ENCODE measurements at places on chromosomes 12 and 14. TPM values are rescaled to one million over a fixed set of nuclear protein-coding genes. Genes with fewer than 3 reads are reported as not detected.

- DNase-seq: no peak
Observed at GRCh38 chr14:42323426-42323825, 716.8 kb downstream of the LRFN5 start.

GRCh38 chr14:97705976-97706375, 908.8 kb downstream of the VRK1 start:
- DNase-seq: no peak

DNA sequence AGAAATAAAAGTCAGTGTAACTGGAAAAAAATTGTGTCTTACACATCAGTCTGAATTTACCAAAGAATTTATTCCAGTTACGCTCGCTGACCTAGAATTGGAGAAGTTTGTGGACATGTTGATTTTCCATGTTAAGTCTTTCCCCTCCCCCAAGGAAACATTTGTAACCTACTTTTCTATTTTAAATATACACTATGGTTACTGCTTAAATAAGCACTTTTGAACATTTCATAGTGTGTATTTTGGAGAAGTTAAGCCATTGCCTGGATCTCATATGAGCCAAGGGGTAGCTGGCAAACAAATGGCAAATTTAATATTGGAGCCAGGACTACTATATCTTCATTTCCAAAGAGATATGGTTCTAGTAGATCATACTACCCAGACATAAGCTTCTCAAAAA, 42.9 kb upstream of the NT5DC3 start:
- DNase-seq: no peak

GRCh38 chr14:45070215-45070614, 13.7 kb upstream of the PRPF39 start:
- peak; percentile 46 for DNase-seq

- DNase-seq: peak; percentile 71
Observed at GRCh38 chr14:69685218-69685616, 73.8 kb downstream of the SUSD6 start.

- no peak for DNase-seq
Observed at GRCh38 chr12:66742508-66743367, 63.9 kb upstream of the GRIP1 start.

DNA sequence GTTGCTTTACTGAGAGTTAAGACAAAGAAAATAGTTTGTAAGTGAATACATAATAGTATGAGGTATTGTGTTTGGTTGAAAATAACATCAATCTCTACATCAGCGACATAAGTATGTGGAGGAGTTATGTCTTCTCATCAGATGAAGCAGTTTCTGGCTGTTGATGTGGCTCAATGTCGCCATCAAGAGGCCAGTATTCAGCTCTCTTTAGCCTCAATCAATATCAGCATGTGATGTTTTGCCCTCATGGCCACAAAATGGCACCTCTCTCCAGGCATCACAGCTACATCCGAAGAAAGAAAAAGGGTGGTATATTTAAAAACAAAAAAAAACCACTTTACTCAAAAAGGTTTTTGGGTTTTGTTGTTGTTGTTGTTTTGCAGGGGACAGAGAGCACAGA, 302.3 kb upstream of the TMEM132C start:
- peak; percentile 65 for DNase-seq

DNA sequence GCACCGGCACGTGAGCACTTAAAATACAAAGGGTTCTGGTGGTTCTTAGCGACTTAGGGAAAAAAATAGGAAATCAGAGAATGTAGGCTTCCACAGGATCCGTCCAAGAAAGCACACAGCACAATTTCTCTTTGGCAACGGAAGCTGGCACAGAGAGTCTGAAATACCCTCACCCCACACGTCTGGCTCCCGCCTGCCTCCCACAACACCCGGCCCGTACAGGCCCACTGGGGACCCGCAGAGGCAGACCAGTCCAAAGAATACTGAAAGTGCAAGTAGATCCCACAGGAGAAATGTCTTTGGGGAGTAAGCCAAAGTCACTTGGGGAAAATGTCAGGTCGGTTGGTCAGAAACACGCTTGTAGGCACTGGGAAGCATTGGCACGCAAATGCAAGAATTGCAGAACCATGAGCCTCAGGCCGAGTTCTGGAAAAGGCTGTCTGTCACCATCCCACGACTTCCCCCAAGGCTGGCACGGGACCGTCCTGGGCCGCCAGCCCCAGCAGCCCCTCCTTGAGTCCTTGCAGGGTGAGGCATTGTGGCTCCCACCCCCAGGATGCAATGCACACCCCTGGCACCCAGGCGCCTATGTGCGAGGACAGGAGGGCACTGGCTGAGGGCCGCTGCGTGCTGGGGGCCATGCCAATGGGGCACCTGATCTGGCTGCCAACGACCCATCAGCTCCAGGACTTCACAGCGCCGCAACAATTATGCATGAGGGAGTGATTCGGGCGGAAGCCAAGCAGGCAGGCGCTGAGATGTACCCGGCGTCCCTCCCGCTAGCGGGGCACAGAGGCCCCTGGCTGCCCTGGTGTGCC, 29.7 kb downstream of the CHGA start:
- DNase-seq: no peak

- DNase-seq: peak; percentile 36
Observed at GRCh38 chr12:32843528-32844095, 53.0 kb downstream of the PKP2 start.

Gene PZP
- total RNA-seq: not detected

DNA sequence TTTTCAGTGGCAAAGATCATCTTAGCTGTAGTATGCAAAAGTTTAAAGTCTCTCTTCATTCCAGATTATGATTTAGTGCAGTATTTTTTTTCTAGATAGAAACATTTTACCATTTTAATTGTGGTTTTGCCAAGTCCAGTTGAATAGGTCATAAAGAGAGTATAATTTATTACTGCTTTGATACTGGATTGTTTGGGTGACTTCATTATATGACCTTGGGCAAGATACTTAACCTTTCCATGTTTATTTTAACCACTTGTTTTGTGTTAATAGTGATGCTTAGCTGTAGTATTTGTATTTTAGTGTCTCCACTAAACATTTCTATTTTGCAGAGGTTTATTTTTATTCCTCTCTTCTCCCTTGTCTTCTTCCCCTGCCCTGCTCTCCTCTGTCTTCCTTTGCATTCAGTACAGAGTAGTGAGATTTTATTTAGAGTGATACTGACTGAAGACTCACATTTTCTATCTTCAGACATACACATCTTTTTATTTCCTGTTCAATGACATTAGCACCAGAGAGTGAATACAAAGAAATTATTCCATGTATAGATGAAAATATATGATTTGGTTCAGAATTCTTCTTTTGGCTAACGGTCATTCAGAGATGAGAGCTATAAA, 215.2 kb downstream of the ERC1 start:
- DNase-seq: peak; percentile 59

DNA sequence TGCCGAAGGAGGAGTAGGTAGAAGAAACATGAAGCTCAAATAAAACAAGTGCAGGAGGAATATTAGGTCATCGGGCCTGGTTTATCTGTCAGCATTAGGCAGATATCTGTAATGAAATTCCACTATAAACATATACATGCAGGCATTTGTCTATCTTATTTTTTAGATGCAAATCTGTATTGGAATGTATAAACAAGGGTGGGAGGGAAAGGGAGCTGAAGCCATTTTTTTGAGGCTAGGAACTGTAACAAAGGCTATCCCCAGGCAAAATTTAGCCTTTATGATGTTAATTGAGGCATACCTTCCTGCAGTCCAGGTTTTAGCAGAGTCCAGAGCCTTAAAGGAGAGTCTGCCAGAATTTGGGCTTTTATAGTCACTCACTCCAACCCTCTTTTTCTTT, 72.5 kb downstream of the PHLDA1 start:
- no peak for DNase-seq

DNA sequence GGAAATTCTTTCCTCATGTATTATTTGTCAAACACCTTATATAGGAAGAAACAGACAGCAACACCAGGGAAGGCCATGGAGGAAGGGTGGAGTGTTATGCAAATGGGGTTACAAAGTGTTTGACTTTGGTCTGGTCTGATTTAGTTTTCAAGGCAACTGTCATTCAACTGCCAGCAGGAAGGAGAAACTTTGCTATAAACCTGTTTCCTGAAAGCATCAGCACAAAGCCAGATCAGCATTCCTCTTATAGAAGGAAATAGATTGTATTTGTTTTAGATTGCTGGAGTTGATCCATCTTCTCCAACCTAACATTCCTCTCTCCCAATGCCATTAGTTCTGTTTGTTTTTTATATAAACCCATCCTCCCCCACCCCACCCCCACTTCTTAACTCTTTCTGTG, 65.7 kb downstream of the STAB2 start:
- DNase-seq: no peak

DNA sequence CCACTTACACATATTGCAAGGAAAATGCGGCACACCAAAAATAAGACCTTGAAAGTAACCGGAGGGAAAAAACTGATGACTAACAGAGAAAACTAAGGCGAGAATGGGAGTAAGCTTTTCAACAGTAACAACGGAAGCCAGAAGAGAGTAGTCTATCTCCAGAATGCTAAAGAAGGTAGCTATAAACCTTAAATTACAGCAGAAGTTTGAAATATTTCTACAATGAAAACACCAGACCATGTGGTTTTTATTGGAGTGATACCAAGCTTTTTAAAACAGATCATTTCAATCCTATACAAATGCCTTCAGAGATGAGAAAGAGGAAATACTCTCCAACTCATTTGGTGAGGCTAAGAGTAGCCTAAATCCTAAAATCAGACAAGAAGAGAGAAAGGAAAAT, 209.5 kb downstream of the ANO6 start:
- peak; percentile 73 for DNase-seq

DNA sequence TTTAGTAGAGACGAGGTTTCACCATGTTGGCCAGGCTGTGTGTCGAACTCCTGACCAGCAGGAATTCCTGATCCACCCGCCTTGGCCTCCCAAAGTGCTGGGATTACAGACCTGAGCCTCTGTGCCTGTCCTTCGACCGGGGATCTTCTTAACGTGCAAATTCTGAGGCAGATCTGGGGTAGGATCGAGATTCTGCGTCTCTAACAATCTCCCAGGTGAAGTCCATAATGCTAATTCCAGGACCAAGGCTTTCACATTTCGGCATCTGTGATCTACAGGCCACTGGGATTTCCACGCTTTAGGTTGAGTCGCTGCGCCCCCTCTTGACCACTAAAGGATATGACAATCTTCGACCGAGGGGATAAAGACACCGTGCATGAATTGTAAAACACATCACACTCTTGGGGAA, 24.8 kb downstream of the FOS start:
- DNase-seq: peak; percentile 65

Gene RNASE9
- not detected for total RNA-seq

Gene ZDHHC22
- 0.02 TPM for total RNA-seq

DNA sequence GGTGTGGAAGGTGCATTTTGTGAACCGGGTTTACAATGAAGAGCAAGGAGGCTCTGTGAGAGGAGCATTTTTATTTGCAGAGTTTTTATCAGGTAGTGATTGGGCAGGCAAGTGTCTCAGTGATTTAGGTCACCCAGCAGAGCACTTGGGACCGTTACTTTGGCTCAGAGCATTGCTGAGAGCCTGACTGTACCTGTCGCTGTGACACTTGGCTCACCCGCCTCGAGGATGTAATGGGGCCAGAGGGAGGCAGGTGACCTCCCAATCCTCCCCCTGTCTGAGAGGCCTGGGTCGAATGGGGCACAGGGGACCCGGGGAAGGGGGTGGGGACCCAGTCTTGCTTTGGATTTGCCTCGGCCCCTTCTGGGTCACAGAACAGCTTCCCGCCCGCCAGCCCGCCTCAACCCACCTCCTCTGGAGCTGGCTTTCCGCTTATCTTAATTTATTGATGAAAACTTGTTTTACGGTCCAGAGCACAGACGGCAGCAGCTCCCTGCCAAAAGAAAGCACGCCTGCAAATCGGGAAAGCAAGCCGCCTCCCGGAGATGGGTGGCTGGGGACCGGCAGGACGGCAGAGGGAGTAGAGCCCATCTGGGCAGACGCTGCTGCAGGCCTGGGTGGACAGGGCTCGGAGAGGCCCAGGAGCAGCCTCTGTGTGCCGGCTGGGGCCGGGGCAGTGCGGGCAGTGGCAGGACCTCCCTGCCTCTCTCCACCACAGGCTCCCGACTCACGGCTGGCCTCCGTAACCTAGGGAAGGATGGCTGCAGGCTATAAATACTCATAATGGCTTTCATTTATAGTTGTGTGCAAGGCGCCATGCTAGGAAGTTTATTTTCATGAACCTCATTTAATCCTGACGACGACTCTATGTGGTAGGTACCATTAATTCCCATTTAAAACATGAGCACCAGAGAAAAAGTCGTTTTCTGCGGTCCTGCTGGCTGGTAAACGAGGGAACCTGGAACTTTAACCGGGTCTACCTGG, 187.1 kb downstream of the TSPAN9 start:
- no peak for DNase-seq

- DNase-seq: no peak
Observed at GRCh38 chr14:104925214-104925854, 655 bp downstream of the PLD4 start.

Gene SMCO3
- total RNA-seq: not detected

GRCh38 chr12:25293653-25294052, 42.9 kb upstream of the KRAS start:
- no peak for DNase-seq

DNA sequence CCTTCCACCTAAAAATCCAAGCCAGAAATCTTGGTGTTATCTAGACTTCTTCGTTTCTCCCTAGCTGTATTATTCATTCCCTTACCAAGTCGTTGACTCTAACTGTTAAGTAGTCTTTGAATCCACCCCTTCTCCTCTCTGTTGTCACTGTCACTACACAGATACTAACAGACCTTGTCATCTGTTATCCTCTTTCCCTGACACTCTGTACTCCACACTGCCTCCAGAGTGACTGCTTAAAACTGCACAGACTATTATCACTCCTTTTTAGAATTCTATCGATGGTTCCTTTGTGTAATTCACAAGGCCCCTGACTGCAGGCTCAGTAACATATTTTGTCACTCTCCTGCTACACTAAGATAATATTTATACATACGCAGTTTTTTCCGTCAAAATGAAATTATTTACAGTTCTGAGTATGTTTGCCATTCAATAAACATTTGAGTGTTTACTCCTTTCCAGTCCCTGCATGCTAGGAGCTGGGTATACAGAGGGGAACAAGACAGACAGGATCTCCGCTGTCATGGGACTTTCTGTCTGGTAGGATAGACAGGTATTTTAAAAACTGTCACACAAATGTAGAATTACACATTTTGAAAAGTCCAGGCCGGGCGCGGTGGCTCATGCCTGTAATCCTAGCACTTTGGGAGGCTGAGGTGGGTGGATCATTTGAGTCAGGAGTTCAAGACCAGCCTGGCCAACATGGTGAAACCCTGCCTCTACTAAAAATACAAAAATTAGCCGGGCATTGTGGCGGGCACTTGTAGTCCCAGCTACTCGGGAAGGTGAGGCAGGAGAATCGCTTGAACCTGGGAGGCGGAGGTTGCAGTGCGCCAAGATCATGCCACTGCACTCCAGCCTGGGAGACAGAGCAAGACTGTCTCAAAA, 3.8 kb downstream of the MARS1 start:
- no peak for DNase-seq

GRCh38 chr14:103719751-103720150, 4.1 kb downstream of the ZFYVE21 start:
- no peak for DNase-seq

- no peak for DNase-seq
Observed at GRCh38 chr12:64691795-64692583, 67.2 kb downstream of the GNS start.

Gene DEGS2
- not detected for total RNA-seq

Gene CCDC175
- total RNA-seq: not detected

Gene KRT7
- 3.0 TPM for total RNA-seq

- DNase-seq: peak; percentile 92
Observed at GRCh38 chr14:71117839-71118743, 210.8 kb downstream of the PCNX1 start.
